ENCODE measurements at places on chromosomes 7 and 10.

DNA sequence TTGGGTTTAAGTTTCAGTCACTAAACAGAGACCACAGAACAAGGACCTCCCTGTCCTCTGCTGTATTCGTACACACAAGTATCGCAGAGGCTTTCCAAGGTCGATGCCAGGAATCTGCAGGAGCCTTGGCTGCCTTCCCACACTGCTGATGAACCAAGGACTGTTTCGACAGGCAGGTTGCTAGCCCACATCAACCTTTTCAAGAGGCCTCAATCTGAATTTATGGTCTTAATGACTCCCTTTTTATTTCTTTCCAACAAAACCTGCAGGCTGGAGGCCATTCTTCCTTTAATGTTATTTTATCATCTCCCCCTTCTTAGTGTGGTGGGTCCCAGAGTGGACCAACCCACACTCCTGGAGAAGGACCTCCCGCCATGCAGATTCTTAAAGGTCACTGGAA lies 45.6 kb downstream of the JCAD start:
- no peak for DNase-seq

DNA sequence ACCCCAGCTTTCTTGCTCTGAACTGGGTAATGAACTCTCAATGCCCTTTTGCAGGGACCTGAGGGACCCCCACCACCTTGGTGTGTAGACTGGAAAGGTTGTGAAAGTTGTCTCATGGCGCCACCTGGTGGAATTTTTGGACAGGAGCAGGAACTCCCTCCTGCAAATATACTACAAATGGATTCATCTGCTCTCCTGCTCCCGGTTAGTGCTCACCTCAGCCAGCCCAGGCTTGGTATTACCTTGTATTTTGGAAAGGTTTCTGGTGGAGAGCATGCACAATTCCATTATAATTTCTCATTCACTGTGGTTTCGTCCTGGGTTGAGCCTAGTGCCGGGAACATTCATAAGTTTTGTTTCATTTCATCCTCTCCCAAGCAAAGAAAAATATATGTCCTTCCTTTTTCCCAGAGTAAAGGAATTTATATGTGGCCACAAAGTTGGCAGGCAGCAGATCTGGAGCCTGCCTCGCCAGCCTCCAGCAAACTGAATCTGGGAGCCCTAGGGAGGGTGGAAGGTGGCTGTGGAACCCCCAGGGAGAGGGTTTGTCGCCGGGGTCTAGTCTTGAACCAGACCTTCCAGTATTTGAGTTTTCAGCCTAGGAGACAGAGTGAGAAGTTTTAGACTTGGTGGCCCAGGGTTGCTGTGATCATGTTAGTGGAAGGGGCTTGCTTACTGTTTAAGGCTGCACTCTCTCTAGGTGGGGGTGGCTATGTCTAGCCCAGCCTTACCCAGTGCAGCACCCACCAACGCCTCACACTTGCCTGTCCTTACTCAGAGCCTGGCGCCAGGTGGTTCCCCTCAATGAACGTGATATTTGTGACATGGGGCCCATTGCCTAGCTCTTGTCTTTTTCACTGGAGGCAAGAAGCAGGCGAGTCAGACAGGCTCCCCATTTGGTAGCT lies 9.5 kb downstream of the FAM241B start:
- DNase-seq = peak; percentile 44

DNA sequence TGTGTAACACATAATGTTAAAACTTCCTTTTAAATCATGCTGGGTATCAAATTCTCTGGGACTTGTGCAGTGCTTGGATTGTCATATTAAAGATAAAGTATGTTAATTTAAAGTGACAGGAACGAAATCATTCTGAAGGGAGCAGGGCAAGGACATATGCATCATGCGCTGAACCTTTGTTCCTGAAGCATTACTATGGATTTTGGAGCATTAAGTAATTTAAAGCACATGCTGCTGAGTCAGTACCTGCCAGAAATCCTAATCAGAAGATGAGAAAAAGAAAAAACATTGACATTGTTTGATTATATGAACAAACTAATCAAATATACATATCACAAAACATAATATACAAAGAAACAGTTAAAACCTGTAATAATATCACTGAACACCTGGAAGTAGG lies 101.4 kb downstream of the MICU1 start:
- DNase-seq = no peak

DNA sequence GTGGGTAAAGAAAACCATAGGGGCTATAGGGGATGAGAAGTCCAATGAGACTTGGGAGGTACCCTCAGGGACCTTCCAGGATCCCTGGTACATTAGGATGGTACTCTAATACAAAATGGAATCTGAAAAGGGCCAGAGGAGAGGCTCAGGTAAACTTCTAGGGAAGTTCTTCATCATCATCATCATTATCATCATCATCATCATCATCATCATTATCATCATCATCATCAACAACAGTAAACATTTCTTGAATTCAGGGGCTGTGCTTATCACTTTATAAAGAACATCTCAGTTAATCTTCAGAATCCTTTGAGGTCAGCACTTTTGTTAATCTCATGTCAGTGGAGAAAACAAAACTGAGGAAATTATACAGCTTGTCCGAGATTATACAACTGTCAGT lies 50.1 kb downstream of the PLPP4 start:
- DNase-seq = no peak

Measured in SJSA1 (cell line).